ENCODE measurements at places on chromosomes 11 and 22.

DNA sequence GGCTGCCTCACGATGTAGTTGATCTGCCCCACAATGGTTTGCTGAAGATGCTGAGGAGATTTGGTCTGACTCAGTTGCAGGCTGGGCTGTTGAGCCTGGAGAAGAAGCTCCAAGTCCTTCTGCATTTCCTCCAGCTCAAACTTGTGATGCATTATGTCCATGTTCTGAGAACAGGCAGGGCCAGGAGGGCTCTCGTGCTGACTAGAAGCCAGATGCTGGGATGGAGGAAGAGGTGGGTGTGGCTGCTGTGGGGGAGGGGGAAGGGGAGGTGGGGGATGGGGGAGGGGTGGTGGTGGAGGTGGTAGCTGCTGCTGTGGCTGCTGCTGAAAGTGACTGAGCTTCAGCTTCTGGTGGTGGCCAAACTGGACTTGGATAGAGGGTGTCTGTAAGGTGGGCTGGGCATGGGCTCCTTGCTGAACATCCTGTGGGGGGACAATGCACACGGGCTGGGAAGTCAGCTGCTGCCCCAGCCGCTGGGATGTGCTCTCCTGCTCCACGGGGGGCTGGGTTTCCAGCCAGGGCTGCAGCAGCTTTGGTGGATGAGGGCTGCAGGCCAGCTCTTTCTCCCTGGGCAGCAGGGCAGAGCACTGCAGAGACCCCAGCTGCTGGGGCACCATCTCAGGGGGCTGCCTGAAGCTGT, 42.1 kb downstream of the TRIM66 start:
- DNase-seq, result no peak

- no peak for DNase-seq
Measured at GRCh38 chr11:26676641-26677040, 45.2 kb downstream of the SLC5A12 start.

DNA sequence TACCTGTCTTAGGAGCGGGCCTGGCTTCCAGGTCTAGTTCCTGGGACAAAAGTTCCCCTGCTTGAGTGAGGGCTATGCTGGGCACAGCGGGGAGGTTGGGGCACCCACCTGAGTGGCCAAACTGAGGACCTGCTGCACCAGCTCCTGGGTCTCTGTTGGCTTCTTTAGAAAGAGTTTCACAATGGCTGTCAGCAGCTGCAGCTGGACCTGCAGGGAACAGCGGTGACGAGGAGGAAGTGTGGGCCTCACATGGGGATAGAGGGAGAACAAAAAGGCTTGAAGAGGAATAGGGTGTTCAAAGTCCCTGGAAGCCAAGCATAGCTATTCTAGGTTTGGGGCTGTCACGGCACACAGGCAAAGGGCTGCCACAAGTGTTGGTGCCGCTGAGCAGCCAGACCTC, 26.7 kb upstream of the RASL10A start:
- DNase-seq, result no peak

GRCh38 chr11:113796663-113797259, 17.2 kb downstream of the CLDN25 start:
- DNase-seq, result no peak

DNA sequence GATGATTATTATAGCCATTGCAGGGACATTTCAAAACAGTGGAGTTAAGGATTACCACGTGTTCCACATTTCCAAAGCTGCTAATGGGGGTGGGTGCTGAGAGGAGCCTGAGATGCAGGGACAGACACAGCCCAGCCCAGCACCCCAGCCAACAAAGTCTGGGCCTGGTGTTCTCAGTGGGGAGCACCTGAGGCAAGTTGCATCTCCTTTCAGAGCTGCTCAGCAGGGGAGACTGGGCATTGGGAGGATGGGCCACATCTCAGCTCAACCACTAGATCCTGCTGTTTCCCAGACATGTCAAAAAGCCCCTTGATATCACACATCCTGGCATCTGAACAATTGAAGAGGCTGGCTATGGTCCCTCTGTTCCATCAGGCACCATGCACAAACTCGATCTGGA, 458.0 kb upstream of the KIRREL3 start:
- DNase-seq, result no peak

GRCh38 chr11:123144707-123145106, 50.3 kb downstream of the CLMP start:
- DNase-seq, result no peak

GRCh38 chr11:72724021-72724551, 28.1 kb downstream of the ARAP1 start:
- no peak for DNase-seq

- peak; percentile 25 for DNase-seq
Measured at GRCh38 chr11:117843666-117844484, 19.3 kb upstream of the FXYD2 start.

DNA sequence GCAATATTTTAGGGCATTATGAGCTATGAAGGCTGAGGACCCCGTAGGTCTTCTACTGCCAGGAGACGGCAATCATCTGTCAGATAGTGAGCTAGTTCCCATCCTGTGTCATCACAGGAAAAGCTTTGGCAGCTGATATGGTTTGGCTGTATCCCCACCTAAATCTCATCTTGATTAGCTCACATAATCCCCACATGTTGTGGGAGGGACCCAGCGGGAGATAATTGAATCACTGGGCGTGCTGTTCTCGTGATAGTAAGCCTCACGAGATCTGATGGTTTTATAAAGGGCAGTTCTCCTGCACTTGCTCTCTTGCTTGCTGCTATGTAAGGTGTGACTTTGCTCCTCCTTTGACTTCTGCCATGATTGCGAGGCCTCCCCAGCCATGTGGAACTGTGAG, 18.1 kb downstream of the CSRP3 start:
- no peak for DNase-seq

GRCh38 chr11:120215634-120216033, 4.8 kb downstream of the OAF start:
- peak; percentile 55 for DNase-seq

GRCh38 chr11:76781046-76781801, 1.9 kb upstream of the TSKU start:
- DNase-seq, result no peak

DNA sequence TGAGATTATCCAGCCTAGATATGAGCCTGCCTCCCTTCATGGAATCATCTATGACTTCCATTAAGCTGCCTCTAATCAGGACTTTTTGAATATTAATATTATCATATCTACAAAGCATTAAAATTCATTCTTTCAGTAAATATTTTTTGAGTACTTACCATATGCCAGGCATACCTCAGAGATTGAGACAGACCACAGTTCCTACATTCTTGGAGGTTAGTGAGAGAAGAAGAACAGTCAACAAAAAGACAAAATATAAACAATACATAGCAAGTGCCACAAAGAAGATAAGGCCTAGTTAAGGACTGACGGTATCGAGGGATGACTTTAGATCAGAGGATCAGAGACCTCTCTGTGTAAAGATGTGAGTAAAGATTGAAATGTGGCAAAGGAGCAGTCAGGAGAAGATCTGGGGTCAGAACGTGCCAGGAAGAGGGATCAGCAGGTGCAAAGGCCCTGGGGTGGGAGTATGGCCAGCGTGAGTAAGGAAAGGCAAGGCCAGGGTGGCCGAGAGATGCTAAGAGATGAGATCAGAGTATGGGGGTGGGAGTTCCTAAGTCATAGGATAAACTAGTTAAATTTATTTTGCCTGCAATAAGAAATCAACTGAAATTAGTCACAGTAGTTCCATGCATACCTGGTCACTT, 15.4 kb downstream of the SLC35C1 start:
- DNase-seq, result no peak

DNA sequence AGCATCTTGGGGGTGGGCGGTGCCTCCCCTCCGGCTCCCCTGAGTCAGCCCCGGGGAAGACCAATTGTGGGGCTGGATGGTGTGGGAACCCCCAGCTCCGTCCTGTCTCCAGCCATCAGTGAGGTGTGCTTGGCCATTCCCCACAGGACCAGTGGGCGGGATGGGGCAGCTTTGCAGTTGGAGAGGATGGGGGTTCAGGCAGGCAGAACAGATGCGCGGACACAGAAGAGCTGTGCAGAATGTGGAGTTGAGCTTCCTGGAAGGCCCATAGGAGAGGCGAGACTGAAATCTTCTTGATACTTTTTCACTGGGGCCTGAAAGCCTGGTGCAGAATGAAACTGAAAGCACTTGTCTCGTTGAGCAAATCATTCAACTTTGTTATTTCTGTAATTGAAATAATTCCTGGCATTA, 23.8 kb downstream of the PARVB start:
- no peak for DNase-seq

DNA sequence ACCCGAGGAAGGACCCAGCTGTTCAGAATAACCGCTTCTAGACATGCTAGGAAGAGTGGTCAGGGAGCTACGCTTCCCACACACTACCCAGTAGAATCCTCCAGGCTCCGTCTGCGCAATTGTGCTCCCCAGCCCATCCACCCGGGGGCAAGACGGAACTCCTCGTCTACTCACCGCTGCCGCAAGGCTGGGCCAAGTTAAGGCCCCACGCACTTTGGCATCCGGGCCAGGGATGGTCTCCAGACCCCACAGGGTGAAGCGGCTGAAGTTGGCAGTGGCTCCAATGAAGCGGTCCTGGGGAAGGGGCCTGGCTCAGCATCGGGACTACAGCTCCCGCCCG, 757 bp downstream of the RNASEH2C start:
- peak; percentile 32 for DNase-seq

- DNase-seq, result no peak
Measured at GRCh38 chr11:44782478-44782877, 55.7 kb downstream of the TSPAN18 start.

DNA sequence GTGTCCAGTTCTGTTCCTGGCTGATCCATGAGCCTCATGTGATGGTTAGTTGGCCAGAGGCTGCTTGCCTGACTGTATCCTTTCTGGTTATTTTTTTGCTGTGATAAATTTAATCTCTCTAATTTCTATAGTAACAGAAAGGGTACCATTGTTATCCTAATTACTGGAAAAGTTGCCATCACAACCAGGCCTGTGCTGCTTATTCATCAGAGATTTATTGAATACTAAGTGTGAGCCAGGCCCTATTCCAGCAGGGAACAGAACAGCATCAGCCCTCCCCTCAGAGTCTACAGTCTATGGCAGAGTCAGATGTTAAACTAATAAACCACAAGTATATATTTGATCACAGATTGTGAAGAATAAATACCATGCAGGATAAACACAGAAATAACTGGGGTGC, 86.8 kb downstream of the DEPDC5 start:
- no peak for DNase-seq

- peak; percentile 46 for DNase-seq
Measured at GRCh38 chr11:65366340-65366773, 11.8 kb downstream of the TIGD3 start.

- DNase-seq, result no peak
Measured at GRCh38 chr22:23675502-23676415, 15.1 kb upstream of the RGL4 start.

DNA sequence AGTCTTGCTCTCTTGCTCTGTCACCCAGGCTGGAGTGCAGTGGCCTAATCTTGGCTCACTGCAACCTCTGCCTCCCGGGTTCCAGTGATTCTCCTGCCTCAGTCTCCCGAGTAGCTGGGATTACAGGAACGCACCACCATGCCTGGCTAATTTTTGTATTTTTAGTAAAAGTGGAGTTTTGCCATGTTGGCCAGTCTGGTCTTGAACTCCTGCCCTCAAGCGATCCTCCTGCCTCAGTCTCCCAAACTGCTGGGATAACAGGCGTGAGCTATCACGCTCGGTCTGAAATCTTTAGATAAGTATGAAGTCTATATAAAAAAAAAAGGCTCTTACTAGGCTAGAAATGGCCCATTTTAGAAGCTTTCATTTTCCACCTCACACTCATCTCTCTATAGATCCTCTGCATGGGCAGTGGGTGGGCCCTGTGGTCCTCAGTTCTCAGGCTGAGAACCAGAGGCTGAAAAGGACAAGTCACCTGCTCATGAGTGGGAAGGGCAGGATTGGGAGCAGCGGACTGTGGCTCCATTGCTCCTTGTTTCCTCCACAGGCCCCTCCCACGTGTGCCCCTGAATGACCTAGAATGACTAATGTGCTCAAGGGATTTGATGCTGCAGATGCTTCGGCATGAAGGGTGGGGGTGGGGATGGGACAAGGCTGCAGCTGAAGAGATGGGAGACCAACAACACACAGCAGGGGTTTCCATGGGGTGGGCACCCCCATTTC, 19.8 kb upstream of the PRAME start:
- no peak for DNase-seq

DNA sequence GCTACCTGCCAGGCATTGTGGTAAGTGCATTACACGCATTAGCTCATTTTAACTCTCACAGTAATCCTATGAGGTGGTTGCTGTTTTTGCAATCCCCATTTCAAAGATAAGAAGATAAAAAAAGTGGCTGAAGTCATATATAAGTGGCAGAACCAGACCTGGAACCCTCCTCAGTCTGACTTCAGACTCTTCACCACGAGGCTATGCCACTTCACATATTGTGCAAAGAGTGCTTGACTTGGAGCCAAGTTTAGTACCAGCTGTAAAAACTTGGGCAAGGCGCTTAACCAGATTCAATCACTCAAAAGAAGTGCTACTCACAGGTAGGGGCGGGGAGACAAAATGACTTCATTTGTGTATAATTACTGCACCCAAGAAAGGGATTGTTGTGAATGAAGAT, 15.3 kb downstream of the BPIFC start:
- no peak for DNase-seq

GRCh38 chr11:76671237-76671592, 668 bp upstream of the LRRC32 start:
- DNase-seq, result no peak

GRCh38 chr22:50046019-50046415, 12.1 kb downstream of the TTLL8 start:
- DNase-seq, result no peak

GRCh38 chr11:27028561-27028965, 12.1 kb upstream of the BBOX1 start:
- no peak for DNase-seq

GRCh38 chr11:69243496-69244200, 50.3 kb upstream of the MYEOV start:
- no peak for DNase-seq
